ENCODE measurements at places on chromosomes 1 and 21.

DNA sequence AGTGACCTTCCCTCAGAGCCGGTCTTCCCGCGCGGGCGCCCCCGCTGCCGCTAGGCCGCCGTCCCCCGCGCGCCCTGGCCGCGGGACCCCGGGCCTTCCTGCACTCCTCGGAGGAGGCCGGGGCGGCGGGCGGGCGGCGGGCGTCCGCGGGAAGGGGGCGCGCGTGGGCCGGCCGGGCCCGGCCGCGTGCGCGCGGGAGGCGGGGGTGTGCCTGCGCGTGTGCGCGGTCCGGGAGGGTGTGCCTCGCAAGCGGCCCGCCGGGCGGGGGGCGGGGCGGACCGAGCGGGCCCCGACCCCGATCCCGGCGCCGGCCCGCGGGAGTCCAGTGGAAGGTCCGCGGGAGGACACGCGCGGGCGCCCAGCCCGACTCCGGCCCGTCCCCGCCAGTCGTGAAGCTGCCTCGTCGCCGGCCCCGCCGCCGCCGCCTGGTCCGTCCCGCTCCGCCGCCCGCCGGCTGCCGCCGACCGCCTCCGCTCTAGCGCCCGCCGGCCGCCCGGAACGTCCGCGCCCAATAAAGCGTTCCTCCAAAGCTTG is 438 bp downstream of the MRPS6 start:
- DNase-seq: peak; percentile 31

GRCh38 chr1:157135646-157136045 is 2.5 kb downstream of the ETV3 start:
- no peak for DNase-seq

DNA sequence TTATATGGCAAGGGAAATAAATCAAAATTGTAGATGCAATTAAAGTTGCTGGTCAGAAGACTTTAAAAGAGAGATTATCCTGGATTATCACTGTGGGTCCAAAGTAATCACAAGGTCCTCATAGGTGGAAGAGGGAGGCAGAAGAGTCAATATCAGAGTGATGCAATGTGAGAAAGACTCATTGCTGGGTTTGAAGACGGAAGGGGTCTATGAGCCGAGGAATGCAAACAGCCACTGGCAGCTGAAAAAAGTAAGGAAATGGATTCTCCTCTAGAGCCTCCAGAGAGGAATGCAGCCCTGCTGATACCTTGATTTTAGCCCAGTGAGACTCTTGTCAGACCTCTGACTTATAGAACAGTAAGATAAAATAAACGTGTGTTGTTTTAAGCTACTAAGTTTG is 59.8 kb upstream of the MUTYH start:
- DNase-seq: no peak

GRCh38 chr1:11719313-11720032 is 16.5 kb upstream of the AGTRAP start:
- DNase-seq: peak; percentile 74

- no peak for DNase-seq
These were observed 404 bp upstream of the SCMH1 start for GRCh38 chr1:41242342-41243078.

DNA sequence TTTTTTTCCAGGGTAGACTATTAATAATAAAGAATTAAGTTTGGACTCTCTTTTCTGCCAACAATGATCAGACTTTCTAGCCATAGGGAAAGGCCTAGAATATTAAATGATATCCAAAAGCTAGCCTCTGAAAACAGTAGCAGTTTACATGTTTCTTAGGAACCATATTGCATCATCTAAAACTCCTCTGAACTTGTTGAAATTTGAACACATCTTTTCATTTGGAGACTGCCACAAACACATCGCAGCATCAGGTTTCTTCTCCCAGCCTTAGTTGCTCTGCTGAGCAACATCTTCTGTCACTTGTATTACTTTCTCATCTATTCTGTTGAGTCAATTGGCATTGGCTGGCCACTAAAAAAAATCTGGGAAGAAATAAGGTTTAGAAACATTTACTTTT is 63.2 kb upstream of the GNG4 start:
- DNase-seq: no peak

GRCh38 chr1:12475530-12475934 is 142.5 kb downstream of the DHRS3 start:
- no peak for DNase-seq

GRCh38 chr21:25039461-25040380 is 567.6 kb downstream of the MRPL39 start:
- no peak for DNase-seq

GRCh38 chr1:114323959-114324661 is 170.4 kb upstream of the SYT6 start:
- DNase-seq: no peak

DNA sequence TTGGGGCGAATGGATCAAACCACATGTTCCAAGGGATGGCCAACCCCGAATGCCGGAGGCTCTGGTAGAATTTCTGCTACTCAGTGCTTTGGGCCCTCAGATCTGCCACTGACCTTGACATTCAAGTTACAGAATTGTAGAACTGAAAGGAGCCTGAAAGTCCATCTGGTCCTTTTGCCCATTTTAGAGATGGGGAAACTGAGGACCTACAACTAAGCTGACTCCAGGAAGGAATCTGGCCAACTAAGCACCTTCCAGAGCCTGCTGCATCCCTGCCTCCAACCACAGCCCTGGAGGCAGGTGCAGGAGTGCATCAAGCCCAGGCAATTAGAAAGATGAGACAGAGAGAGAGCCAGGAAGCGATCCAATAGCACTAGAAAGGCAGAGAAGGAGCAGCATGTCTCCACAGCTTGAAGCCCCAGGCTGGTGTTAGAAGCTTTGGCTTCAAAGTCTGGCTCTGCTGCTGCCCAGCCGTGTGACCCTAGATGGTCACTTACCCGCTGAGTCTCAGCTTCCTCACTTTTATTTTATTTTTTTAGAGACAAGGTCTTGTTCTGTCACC is 1.3 kb upstream of the CTRC start:
- no peak for DNase-seq

GRCh38 chr1:198497326-198498102 is 43.0 kb downstream of the ATP6V1G3 start:
- no peak for DNase-seq

DNA sequence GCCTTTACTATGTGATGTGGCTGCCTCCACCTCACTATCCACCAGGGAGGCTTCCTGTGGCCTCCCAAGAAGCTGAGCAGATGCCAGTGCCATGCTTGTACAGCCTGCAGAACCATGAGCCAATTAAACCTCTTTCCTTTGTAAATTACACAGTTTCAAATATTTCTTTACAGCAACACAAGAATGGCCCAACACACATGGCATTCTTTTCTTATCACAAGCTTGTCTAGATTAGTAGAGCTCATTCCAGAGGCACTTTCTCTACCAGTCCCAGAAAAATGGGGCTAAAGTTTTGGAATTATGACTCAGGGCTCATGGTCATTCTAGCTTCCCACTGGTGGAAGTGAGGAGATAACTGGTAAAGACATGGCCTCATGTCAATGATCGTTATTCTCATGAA is 655.2 kb downstream of the LMO4 start:
- DNase-seq: no peak

DNA sequence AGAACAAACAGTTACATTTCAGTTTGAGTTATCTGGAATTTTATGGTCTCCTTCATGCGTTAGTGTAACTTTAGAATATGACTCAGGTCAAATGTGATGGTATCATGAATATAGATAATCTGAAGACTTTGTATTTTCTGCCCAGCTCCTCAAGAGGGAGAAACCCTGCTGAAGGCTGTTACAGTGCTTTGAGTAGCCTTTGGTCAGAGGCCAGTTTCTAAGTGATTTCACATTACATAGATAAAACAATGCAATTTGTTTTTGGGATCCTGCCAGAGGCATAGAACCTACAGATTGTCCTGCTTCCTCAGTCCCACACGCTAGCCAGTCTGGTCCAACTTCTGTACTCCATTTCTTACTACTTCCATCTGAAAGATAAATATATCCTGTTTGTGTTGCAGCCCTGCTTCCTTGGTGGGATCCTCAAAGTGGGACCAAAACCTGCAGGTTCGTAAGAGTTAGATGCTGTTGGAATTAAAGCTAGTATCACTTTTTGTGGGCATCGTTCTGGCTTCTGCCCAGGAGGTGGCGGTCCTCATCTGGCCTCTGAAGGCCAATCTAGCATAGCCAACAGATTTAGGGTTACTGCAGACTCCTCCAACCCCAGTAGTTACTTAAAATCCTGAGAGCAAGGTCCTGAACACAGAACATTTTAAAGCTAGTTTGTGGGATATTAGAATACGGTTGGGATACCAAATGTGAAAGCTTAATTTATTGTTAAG is 645.8 kb upstream of the USP24 start:
- DNase-seq: no peak

DNA sequence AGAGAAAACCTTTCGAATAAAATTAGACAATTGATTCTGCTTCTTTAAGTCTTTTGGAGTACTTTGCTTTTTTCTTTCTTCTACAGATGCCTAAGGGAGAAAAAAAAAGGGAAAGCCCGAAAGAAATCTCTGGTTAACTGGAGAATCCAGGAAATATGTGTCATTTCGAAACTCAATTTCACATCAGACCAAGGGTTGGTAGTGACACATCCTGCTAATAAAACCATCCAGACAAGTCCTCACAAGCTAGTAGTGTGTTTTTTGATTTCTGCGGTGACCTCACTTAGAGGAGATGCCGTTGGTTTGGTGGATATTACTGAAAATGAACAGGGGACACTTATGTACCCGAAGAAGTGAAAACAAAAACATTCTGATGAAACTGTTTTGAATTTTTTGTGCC is 726.5 kb upstream of the ADAMTS5 start:
- DNase-seq: no peak

DNA sequence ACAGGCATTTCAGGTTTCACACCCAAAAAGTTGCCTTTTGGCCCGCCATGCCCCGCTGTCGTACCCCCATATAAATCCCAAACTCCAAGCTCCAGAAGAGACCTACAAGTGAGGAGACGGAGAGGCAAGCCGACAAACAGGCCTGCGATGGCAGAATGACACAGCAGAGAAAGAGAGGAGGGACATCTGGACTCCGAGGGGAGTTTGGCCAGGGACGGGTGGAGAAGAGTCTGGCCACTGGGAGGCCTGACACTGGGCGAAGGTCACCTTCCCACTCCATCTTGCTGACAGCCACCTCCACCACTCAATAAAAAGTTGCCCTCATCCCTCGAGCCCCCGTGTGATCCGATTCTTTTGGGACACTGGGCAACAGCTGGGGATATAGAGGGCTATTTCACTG is 1.9 kb upstream of the CFH start:
- no peak for DNase-seq

DNA sequence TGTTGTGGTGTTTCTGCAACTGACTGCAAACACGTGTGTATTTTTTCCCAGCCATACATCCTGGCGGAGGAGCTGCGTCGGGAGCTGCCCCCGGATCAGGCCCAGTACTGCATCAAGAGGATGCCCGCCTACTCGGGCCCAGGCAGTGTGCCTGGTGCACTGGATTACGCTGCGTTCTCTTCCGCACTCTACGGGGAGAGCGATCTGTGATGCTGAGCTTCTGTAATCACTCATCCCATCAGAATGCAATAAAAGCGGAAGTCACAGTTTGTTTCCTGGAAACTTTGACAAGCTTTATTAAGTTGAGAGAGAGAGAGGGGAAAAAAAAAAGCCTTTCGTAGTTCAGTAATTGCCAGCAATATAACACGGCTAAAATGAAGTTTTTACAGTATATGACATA is 32.7 kb upstream of the MTR start:
- no peak for DNase-seq

DNA sequence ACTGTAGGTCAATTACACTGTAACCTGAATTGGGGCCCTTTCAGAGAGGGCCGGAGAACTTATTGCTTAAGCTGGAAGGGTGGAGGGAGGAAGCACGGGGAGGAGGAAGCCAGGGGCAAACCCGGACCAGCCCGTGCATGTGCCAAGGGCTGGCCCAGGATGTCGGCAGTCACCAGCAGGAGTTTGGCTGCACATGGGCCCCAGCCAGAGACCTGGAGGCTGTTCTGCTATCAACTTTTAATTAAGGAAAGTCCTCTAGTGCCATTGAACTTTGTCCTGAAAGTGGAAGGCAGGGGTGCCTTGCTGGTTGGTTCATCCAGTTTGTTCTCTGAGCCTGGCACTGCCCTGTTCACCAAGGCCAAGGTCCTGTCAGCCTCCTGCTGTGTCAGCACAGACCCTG is 200.8 kb upstream of the VAMP3 start:
- DNase-seq: no peak

- DNase-seq: no peak
These were observed 56.4 kb downstream of the ETS2 start for GRCh38 chr21:38861989-38862683.

DNA sequence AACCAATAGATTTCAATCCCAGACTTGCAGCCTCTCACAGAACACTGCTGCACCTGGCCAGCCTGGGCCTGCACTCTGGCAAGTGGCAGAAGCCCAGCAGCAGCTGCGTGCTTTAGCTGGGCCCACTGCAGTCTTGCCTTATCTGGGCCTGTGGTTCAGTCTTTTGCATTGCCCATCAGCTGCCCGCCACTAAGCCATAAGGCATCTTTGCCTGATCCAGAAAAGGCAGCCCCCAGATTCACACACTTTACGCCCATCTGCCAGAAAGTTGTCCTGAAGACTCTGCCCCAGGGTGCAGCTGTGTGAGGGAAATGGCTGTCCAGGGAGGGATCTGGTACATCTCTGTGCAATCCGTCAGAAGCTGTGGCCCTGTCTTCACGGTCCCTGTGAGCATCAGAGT is 217.0 kb downstream of the DNAH14 start:
- no peak for DNase-seq

- DNase-seq: no peak
These were observed 5.7 kb downstream of the GJA5 start for GRCh38 chr1:147754661-147755060.

GRCh38 chr1:26057189-26057588 is 10.2 kb downstream of the TRIM63 start:
- DNase-seq: no peak

- no peak for DNase-seq
These were observed 43.6 kb upstream of the SLC45A1 start for GRCh38 chr1:8274352-8274751.

DNA sequence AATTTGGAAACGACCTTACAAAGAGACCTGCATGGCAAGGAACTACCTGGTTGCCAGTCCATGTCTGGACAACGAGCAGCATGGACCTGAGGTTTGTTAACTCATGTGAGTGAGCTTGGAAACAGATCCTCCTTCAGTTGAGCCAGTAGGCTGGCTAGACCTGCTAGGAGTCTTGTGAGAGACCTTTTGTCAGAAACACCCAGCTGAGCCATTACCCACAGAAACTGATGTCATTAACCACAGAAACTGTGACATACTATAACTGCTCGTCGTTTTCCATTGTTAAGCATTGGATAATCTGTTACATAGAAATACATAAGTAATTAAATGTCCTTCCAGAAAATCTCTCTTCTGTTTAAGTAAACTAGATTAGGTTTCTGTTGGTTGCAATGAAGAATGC is 211.1 kb upstream of the C21orf91 start:
- no peak for DNase-seq

- no peak for DNase-seq
These were observed 11.7 kb upstream of the SLC26A9 start for GRCh38 chr1:205954819-205955404.

DNA sequence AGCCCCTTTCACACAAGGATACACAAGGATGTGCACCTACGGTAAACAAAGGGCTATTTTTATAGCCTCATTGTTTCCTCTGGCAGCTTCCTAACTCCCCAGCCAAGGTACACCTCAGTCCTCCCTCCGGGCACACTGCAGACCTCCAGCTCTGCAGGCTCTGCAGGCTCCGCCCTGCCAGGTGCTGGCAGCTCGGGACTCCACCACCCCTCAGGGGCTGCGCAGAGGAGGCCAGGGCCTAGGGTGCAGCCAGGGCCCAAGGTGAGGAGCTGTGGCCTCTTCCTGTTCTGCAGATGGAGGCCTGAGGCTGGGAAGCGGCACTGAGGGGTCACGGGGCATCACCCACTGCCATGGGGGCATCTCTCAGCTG is 19.8 kb upstream of the CLSTN1 start:
- no peak for DNase-seq

- no peak for DNase-seq
These were observed 13.5 kb upstream of the PPP1R8 start for GRCh38 chr1:27816921-27817630.
